Activated T-helper 1 cell treated with Interleukin-2 at 50 U/mL for 16 hours (primary cell): ENCODE measurements at places on chromosomes 5 and 9.

GRCh38 chr5:123047706-123048105 is 11.2 kb upstream of the PPIC start:
- no peak for DNase-seq

- no peak for DNase-seq
Observed at GRCh38 chr5:30287890-30288289, 905.6 kb upstream of the CDH6 start.

DNA sequence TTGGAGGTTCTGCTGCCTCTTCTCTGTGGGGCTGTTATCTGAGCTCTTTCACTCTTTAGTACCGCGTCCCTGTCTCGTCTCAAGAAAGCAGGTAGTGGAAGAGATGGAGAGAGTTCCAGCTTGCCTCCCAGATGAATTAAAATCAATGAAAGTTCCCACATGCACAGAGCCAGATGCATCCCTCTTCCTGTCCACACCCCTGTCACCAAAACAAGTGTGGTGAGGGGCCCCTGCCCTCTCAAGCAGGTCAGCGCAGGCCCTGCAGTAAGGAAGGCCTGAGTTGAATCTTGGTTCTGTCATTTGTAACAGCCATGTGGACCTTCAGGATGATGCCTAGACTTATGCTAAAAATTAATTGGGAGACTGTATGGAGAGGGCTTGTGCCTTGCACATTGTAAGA is 26.9 kb downstream of the GALNT10 start:
- DNase-seq = no peak

DNA sequence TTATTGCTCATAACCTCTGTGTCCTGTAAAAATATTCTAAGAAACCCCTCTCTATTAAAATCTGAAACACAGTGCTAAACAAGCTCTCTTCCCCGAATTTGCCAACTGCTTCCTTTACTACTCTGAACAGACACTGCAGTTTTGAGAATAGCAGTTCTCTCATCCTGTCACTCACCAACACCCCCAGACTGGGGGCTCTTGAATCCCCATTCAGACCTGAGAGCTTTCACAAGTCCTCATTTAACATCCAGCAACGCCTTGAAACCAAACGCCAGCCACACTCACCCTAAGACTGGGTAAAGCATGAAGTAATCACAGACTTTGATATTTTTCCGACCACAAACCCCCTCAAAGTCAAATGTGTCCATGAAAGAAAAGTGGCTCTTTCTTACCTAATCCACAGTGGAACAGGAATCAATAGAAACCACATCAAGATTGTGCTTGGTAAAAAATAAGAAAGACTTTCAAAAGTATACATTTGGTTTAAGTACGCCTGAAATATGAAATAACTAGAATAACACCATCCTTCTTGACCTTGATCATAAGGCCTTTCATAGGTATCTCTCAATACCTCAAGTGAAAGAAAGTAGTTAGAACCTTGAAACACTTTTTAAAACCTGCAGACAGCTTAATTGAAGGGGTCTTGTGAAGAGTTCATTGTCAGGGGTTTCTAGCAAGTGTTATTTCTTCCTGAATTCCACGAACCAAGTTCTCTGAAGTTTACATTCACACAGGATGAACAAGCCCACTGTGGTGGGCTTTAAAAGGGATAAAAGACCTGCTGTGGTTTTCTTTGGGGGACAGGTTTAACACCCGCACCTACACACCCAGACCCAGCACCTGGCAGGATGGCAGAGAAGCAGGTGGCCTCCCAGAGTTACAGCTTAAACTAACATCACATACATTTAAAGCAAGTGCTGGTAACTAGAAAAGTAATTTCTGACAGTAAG is 412.6 kb downstream of the MLLT3 start:
- DNase-seq = peak; percentile 24

GRCh38 chr5:34929134-34929719 is at the start of gene DNAJC21:
Gene DNAJC21 (plus strand): TSS chr5:34929559. CDS start chr5:34929820, 261 bp downstream.
- DNase-seq = peak; percentile 95

DNA sequence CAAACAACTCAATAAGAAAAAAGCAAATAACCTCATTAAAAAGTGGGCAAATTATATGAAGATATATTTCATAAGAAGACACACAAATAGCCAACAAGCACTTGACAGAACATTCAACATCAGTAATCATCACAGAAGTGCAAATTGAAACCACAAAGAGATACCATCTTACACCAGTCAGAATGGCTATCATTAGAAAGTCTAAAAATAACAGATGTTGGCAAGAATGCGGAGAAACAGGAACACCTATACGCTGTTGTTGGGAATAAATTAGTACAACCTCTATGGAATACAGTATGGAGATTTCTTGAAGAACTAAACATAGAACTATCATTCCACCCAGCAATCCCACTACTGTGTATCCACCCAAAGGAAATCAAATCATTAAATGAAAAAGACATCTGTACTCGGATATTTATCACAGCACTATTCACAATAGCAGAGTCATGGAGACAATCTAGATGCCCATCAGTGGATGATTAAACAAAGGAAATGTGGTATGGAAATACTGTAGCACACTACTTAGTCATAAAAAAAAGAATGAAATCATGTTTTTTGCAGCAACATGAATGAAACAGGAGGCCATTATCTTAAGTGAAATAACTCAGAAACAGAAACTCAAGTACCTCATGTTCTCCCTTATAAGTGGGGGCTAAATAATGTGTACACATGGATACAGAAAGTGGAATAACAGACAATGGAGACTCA is 106.8 kb upstream of the FST start:
- DNase-seq = no peak

GRCh38 chr9:108512426-108513173 is 343.2 kb downstream of the ACTL7B start:
- no peak for DNase-seq

DNA sequence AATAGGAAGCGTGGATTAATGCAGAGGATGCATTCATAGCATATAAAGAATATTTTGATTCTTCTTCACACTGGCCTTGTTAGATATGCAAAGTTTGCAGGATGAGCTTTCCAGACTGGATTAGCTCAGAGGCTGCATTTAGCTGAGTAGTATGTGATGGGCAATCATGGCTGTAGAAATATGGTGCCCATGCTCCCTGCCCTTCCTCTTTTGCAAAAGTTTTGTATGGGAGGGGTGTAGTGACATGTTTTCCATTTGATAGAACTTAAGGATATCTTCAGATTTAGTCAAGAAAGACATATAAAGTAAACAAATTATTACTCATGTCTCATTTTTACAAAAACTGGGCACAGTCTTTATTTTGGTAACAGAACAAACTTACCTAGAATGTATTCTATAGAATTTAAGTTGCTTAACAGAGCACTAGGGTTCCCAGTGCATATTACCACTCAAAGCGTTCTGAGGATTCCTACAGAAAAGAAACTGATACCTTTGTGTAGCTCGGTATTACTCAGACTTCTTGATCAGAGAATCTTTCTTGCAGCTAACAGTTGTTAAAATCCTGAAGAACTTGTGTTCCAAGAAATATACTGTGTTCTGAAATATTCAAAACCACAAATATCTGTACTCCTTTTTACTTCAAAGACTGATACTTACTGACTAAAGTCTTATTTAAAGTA is 9.8 kb downstream of the GTF3C4 start:
- no peak for DNase-seq

GRCh38 chr5:43335681-43336080 is 22.5 kb upstream of the HMGCS1 start:
- no peak for DNase-seq

DNA sequence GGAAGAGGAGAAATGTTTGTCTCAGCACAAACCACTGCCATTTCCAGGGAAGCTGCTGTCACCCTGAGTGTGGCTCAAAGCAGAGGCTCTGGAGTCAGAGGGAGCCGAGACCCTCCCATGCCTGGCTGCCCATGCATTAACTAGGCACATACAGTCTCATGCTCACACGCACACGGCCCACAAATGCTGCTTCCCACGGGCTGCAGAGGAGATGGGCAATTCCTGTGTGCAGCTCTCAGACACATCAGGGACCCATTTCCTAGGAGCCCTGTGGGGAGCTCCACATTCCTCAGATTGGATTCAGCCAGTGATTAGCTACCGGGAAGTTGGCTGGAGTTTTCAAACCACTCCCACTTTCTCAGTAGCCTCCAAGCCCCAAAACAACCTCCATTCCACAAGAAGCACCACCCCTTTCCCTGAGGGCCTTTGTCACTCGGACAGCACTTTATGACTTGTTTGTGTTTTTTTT is 9.1 kb upstream of the PTGES start:
- DNase-seq = no peak

DNA sequence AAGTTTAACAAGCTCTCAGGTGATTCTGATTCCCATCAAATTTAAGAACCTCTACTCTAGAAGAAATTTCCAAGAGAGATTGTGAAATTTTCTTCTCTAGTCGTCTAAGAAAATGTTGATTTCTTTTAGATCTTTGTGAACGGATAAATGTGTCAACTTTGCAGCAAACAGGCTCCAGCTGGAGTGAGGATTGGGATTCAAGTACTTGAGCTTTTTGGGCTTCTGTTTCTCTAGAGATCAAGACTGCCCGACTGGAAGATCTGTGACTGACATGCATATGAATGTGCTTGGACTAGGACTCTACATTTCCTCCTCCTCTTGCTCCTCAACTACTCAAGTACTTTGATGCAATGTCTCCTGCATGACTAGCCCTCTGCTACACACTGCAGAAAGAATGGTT is 388.3 kb downstream of the TMEM38B start:
- no peak for DNase-seq

GRCh38 chr5:137214446-137215189 is 284.5 kb downstream of the SPOCK1 start:
- DNase-seq = no peak

GRCh38 chr5:41519801-41520200 is 9.4 kb upstream of the PLCXD3 start:
- DNase-seq = no peak

GRCh38 chr5:167998148-167998767 is 293.2 kb upstream of the WWC1 start:
- DNase-seq = no peak

DNA sequence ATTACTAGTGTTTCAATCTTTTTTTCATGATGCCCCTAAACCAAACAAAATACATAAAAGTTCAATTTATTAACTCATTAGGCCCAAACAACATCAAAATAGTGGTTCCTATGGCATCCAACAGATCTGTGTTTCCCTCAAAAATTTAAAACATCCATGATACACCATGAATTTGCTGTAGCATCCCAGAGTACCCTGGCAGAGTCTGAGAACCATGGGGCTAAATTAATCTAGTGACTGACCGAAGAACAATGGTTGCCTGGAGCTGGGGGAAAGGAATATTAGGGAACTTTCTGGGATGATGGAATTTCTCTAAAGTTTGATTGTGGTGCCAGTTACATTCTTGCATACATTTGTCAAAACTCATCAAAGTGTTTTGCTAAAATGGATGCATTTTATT is 79.5 kb upstream of the TRIO start:
- DNase-seq = no peak

- DNase-seq = no peak
Observed at GRCh38 chr5:136174021-136174659, 18.8 kb downstream of the SMIM32 start.

DNA sequence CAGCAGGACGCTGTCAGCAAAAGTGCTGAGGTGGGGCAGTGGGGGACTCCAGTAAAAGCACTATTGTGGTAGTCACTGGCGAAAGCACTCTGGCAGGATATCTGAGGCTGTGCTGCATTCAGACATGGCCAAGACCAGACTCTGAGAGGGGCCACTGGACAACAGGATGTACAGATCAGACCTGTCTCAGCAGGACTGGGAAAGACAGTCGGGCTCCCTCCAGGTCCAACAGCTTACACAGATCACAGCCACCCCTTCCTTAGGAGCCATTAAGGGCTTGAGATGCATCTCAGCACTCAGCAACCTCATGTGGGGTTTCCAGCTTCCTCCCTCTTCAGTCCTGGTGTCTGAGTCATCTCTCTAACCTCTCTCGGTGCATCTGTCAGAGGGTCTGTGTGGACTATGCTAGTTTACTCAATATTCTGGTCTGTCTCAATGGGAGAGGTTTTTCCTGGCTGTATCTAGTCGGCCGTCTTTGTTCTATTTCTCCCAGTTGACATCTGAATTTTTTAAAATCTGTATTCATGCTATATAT is 154.5 kb downstream of the CWC27 start:
- no peak for DNase-seq

DNA sequence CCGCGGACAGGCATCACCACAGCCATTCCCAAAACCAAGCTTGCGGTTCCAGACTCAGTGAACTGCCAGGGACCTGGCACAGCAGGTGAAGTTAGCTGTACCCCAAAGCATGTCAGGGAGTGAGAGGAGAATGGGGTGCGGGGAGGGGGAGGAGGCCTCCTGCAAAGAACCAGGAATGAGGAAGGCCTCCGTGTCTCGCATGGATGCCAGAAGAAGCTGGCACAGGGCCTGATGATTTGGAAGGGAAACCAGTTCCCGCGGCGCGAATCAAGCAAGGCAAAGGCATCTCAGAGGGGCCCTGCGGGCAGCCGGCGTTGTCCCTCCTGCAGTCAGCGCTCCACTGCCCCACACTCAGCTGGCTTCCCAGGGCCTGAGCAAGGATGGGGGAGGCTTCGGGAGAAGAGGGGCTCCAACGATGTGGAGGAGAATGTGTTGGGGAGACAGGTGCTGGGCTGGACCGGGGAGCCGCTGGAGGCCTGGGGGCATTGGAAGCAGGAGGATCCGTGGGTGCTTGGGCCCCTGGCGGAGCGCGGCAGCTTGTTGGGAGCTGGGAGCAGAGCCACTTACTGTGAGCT is 14.6 kb downstream of the SLC9A3 start:
- DNase-seq = no peak

- DNase-seq = no peak
Observed at GRCh38 chr9:6034954-6035353, 19.5 kb upstream of the RANBP6 start.

DNA sequence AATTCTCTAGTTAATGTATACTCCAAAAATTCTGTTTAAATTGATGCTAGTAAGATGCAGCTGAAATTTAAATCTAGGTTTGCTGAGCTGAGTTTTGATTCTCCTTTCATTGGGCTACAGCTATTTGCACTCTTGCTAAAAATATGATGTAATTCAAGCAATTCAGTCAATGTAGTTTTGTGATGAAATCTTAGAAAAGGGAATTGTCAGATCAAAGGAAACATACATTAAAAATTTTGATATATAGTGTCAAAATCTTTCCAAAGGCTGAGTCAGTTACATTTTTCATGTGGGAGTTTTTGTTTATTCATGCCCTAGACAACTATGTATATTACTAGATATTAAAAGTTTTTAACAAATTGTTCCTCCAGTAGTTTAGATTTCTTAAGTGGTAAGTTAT is 334.9 kb upstream of the DAB2 start:
- no peak for DNase-seq

DNA sequence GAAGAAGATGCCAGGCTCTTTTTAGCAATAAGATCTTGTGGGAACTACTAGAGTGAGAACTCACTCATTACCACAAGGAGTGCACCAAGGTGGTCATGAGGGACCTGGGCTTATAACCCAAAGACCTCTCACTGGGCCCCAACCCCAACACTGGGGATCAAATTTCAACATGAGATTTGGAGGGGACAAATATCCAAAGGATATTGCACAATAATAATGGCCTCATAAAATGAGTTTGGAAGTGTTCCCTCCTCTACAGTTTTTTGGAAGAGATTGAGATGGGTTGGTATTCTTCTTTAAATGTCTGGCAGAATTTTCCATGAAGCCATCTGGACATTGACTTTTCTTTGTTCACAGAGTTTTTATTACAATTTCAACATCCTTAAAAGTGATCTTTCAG is 38.0 kb upstream of the FAM120A start:
- no peak for DNase-seq
